ENCODE measurements at places on chromosomes 13 and 19.

- no peak for DNase-seq
Observed at GRCh38 chr13:27489456-27489855, 39.1 kb upstream of the MTIF3 start.

- no peak for DNase-seq
Observed at GRCh38 chr13:113033054-113033850, 64.2 kb downstream of the MCF2L start.

DNA sequence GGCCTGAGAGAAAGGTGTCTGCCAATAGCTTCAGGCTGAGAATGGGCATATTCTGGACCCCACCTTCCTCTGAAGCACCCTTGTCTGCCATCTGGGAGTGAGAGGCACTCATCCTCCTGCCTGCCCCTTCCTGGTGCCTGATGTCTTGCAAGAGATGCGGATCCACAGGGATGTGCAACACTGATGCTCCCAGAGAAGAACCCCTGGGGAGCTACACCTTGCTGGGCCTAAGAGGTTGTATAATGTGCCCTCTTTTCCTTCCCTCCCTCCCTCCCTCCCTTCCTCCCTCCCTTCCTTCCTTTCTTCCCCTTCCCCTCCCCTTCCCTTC lies 34.6 kb downstream of the ADPRHL1 start:
- no peak for DNase-seq

- no peak for DNase-seq
Observed at GRCh38 chr19:39053276-39054090, 21.1 kb upstream of the FBXO27 start.

DNA sequence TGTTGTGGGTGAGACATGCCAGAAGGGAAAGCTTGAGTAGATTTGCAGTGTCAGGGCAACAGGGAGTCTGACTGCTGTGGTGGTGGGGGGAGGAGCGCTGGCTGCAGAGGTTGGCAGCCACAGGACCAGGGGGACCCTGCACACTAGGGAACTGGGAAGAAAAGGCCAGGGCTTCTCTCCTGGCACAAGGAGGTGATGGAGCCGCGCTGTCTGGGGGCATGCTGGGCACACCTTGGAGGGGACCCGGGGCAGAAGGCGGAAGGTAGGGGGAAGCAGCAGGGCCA lies 13.9 kb upstream of the EPHX3 start:
- DNase-seq, result no peak

- DNase-seq, result no peak
Observed at GRCh38 chr19:4575267-4576015, 16.0 kb upstream of the SEMA6B start.

GRCh38 chr13:41490371-41491015 lies 33.1 kb downstream of the RGCC start:
- DNase-seq, result no peak

GRCh38 chr19:6249296-6249695 lies 30.5 kb downstream of the MLLT1 start:
- no peak for DNase-seq

DNA sequence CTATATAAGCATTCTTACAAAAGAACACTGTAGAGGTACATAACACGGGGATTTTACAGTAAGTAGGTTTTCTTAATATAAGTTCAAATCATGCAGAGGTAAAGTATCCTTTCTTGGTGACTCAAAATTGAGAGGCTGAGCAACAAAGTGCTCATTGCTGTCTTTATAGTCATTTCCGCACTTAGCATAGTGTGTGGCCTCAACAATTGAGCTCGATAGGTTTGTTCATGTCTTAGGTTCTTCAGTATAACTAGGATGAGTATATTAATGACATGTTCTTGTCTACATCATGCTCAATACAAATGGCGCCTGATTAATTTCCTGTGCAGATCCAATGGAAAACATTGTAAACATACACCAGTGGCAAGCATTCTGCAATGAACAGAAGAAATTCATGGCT lies 1.4 kb downstream of the WDFY2 start:
- DNase-seq, result peak; percentile 15

- DNase-seq, result no peak
Observed at GRCh38 chr13:38255600-38255999, 94.1 kb upstream of the UFM1 start.

GRCh38 chr13:19961924-19962323 lies 3.4 kb downstream of the ZMYM2 start:
- no peak for DNase-seq

DNA sequence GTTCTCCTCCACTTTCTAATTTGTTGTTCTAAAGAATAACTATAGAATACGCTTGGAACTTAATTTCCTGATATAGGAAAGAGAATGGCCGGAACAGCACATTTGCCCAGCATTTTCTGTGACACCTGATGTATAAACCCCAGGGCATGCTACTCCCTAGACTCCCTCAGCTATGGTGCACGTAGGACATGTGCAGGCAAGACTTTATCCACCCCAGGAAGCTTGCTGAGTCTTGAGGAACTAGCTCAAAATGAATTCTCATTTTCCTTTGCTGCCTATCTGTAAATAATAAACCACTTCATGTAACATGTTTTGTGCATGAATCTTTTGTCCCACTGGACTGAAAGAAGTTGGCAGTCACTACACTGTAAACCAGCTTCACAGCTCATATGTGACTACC lies 535.8 kb upstream of the SLITRK1 start:
- no peak for DNase-seq

- no peak for DNase-seq
Observed at GRCh38 chr19:55244004-55244680, 14.7 kb downstream of the PPP6R1 start.

DNA sequence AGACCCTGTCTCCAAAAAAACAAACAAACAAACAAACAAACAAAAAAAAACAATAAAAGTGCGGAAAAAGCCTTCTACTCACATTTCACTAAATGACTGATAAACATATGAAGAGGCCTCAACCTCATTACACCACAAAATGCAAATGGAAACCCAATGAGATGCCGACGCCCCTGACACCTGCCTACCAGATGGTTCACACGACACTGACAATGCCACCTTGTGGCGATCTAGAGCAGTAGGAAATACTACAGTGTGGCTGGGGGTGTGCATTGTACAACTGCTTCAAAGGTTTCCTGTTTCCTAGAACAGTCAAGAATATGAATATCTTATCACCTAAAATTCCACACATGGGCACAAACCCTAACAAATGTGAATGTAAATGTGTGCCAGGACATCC lies 14.0 kb downstream of the SCGB2B2 start:
- DNase-seq, result peak; percentile 38

DNA sequence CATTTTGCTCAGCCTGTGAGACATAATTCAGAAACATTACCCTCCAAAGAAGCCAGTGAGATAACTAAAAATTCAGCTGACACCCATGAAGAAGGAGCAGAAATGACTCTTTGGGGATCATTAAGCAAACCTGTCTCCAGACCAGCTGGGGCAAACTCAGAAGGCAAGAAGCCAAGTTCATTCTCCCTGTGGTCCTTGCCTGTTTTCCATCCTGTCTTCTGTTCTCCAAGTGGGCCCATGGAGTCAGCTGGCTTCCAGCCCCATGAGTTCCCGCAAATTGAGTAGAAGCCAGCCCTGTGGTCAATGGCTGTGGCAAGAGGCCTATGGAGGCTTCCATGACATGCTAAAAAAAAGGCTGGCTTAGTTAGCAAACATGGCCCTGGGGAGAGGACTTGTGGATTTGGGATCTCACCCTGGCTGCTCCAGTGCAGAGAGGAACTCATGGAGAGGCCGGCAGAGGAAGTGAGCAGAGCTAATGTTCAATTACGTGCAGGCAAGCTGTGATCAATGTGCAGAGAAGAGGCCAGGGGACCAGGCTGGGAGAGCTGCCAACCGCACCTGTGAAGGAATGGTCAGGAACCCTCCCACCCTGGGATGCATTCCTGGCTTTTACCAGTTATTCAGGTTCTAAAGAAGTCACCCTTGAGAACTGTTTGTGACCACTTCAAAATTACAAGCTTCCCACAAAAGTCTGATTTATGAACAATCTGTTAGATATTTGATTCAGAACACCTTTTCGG lies 229.1 kb downstream of the TSHZ3 start:
- no peak for DNase-seq

DNA sequence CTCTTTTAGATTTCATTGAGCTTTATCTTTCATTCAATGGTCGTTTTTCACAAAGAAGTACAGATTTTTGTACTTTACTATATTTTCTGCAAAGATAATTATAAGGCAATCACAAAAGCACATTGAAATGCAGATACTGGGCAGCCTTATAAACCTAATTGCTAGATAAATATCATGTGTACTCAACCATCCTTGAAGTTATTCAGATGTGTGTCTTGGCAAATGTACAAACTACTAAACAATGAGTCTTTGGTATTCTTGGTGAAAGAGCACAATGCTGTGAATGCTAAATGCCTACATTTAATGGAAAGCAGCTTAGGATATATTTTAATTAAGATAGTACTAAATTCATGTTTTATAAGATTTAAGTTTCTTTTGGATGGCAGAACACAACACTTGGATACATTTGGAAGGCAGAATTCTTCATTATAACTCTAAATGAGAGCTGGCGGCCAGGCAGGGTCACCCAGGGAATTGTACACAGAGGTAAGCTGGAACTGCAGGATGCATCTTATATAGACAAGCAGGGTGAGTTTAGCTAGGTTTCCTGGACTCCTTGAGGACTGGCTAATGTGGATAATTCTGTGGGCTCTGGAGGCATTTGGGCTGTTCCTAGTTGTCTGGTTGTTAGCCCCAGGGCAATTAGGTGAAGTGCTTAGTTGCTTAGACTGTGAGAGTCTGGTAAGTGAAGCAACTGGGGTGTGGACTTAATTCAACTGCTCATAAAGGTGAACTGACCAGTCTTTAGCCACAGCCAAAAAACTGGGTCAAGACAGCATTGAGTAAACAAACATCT lies 286.6 kb downstream of the PCDH20 start:
- DNase-seq, result no peak

DNA sequence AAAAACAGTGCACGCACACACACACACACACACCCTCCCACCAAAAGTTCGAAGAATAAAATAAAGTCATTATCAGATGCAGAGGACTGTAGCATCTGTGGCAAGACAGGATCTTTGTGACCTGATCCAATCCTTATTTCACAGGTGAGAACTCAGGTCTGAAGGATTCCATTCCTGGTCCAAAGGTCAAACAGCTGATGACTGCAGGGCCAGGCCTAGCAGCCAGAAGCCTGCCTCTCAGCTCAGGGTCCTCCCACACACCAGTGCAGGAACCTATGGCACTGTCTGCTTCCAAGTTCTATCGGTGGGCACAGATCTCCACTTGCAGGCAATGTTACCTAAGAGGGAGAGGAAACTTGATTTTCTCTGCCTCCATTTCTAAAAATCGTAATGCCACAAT lies 57.5 kb downstream of the SERP2 start:
- no peak for DNase-seq

GRCh38 chr19:2532252-2533071 lies 56.5 kb downstream of the GADD45B start:
- no peak for DNase-seq

DNA sequence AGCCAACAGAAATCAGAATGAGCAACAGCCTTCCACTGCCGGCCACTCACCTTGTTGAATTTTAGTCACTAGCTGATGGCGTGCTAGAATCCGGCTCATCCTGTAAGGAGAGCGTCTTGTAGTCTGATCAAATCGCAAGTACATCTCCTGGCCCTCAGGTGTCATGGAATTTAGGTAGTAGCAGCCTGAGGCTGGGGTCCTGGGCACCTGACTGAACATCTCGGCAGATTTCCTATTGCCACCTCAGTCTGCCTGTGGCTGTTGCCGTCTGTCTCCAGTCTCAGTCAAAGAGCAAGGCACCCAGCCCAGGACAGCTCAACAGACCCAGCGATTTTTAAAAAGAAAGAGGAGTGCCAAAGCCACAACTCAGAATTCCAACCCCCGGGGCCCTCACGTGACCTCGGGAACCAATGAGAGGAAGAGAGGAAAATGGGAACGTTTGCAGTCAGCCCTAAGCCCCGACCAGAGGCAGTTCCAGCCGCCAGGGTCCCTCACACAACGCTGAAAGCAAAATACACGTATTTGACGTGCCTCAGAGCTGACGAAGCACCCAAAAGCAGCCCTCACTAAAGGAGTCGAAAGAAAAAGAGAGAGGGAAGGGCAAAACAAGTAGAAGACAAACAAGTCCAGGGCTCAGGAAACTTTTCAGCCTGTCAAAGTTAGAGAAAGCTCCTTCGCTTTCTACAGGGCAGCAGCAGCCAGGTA lies at the start of gene STARD13:
TSS of gene STARD13 (minus strand) at position 336 of the 705 bp plus-strand sequence. CDS start at position 219, 117 bp downstream.
- no peak for DNase-seq

All from KBM-7 (cell line).